ENCODE measurements at places on chromosomes 7 and 10. TPM values are rescaled to one million over a fixed set of nuclear protein-coding genes. Genes with fewer than 3 reads are reported as not detected.
A peak's percentile ranks its signal among the peaks of the same experiment; 100 is the strongest.

GRCh38 chr10:123354521-123354920 lies 200.3 kb downstream of the BUB3 start:
- DNase-seq = no peak

DNA sequence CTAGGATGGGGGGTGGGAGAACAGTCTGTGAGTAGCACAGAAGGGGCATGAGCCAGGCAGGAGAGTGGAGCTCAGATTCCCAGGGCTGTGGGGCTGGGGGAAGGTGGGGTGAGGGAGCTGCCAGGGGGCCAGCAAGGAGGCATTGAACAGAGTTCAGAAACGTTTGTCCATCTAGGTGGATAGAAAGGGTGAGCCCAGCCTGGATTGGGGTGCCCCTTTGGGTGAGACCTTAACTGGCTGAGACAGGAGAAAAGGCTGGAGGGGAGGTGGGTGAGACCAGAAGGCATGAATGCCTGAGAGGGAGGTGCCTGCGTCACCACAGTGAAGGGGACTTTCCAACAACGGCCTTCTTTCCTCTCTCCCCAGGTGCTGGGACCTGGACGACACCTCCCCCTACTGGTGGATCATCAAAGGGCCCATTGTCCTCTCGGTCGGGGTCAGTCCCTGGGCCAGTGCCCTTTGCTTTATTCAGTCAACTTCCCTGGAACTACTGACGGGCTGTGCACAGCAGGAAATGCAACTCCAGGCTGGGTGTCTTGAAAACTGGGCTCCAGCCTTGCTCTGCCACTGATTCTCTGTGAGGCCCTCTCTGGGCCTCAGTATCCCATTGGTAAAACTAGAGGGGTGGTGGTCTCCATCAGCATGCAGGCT lies 11.0 kb downstream of the GHRHR start:
- DNase-seq = no peak

DNA sequence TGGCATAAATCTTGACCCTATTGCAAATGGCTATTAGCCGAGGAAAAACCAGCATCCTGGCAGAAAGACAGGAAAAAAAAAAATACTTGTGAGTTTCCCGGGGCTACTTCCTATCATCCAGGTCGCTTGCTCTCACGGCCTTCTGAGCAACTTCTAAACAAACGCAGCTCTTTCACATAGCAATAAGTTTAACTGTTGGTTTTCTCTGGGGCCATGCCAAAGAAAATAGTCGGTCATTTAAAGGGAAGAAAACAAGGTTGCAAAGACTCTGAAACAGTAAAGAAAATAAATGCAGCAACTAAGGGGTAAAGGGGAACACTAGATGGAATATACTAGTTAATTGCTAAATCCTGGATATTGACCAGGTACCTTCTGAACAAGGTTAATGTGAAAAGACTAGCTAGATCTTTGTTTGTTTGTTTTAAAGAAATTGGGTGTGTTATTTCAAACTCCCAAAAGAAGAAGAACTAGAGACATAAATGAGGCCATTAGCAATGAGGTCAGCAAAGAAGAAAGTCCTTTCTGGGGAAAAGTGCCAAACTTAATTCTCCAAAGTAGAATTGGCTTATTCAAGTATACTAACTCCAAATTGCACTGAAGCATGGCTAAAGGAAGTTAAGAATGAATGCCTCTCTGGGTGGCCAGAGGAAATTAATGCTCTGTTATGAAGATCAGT lies 54.2 kb downstream of the SLC39A12 start:
- no peak for DNase-seq

GRCh38 chr10:78029269-78030226 lies at the start of gene POLR3A:
Gene POLR3A, minus strand, starts transcription at chr10:78029515. Its CDS starts 108 bp downstream, at chr10:78029407.
- peak; percentile 94 for DNase-seq

GRCh38 chr10:21673668-21674067 lies 139.6 kb downstream of the MLLT10 start:
- DNase-seq = no peak

GRCh38 chr7:20310301-20310700 lies 20.4 kb upstream of the ITGB8 start:
- no peak for DNase-seq

GRCh38 chr10:110643035-110643652 lies 992 bp upstream of the RBM20 start:
- DNase-seq = no peak

GRCh38 chr10:30639946-30640786 lies 10.6 kb upstream of the LYZL2 start:
- no peak for DNase-seq

SFRP4 gene
- not detected for polyA plus RNA-seq

THSD7A gene
- not detected for polyA plus RNA-seq
